Fibroblast of mammary gland (primary cell): ENCODE measurements at places on chromosomes 12 and 14.

GRCh38 chr14:61444215-61444768 is 122.9 kb downstream of the PRKCH start:
- no peak for DNase-seq

DNA sequence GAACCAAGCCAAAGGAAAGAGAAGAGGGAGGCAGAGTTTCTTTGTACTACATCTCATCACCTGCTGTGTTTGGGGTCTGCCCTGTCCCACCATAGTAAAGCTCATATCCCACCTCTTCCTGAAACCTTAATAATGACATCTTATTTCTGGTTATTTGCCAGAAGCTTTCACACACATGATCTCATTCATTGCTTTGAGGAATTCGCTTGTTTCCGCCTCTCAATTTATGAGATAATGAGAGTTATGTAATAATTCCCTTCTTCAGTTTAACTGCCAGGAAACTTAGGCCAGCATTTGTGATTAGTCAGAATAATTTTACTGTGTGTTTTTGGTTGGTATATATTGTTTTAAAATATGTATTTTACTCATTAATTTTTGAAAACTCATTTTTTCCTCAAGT is 205.2 kb downstream of the CACNA1C start:
- DNase-seq, result no peak

DNA sequence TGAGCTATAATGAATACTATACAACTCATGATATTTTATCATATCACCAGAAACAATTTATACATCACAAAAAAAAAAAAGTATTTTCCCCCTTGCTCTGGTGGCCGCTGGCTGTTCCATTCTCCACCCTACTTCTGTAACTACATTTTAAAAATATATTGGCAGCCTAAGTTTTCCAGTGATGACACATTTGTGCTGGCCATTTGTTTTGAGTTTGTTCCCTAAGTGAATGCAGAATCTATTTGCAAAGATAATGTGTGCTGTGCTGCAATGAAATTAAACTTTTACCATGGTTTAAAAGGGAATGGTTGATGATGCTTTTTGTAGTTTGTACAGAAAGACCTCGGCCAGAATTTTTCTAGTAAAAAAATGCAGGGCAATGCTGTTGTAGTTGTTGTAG is 1092.8 kb downstream of the TMTC2 start:
- no peak for DNase-seq

GRCh38 chr14:63573581-63573980 is 30.4 kb upstream of the PPP2R5E start:
- DNase-seq, result no peak

DNA sequence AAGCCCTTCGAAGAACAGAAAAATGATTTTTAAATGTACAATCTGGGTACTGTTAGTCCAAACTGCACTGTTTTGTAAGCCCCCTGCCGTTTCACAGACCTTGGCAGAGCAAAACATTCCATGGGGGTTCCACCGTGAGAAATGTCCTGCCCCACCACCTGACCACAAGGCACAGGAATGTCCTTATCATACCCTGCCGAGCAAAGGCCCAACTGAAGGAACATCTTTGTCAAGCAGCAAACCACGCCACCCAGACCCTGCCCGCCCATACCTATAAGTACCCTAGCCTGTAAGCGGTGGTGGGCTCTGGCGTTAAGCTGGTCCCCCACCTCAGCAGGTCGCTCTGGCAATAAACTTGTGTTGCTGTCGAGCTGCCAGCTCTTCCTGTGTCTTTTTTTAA is 181.6 kb upstream of the PZP start:
- DNase-seq, result no peak

- DNase-seq, result no peak
Observed at GRCh38 chr12:80582431-80582830, 125.0 kb upstream of the MYF6 start.

DNA sequence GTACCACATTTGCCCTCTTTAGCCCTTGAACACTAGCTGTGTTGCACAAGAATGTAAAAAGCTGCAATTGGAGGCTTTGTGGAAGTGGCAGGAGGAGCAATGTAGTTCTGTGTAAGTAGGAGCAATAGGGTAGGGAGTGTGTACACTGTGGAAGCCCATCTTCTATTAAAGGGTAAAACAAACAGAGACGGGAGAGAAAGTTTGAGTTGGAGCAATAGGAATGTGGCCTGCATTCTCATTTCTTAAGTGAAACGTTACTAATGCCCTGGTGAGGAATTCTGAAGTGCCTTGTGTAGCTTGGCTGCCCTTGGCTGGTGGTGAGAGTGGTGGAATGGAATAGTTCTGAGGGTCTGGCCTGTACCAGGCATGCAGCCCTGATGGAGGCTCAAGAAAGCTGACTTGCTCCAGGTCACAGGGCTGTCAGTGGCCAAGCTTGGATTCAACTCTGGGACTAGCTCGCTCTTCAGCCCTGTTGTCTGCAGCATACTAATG is 38.8 kb upstream of the ATP23 start:
- DNase-seq, result no peak

- peak; percentile 24 for DNase-seq
Observed at GRCh38 chr14:39267608-39268005, 33.9 kb downstream of the MIA2 start.

- DNase-seq, result no peak
Observed at GRCh38 chr12:28507033-28507432, 316.8 kb downstream of the CCDC91 start.

DNA sequence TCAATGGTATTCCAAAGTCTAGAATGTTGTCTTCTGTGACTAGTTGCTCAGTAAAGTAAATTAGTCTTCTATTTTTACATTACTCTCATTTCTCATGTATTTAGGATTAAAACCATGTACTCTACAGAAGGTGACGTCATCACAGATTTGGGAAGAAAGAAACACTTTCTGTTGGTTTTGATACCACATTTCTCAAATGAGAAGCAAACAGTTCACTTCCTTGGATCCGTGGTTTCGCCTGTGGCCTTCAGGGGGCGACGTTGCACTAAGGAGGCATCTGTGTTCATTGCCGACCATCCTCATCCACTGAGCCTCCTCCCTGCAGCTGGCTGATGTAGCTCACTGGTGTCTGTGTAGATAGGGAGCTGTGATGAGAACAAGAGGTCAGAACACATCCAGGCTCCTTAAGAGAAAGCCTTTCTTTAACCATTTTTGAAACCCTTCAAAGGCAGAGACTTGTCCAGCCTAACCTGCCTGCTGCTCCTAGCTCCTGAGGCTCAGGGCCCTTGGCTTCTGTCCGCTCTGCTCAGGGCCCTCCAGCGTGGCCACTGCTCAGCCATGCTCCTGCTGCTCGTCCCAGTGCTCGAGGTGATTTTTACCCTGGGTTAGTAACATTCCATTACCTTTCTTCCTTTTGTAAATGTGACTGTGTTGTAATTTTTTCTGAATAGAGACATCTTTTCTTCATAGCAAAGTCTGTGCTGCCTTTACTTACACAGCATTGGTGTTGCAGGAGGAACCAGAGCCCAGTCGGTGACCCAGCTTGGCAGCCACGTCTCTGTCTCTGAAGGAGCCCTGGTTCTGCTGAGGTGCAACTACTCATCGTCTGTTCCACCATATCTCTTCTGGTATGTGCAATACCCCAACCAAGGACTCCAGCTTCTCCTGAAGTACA is 220.6 kb upstream of the OR4E1 start:
- DNase-seq, result no peak

GRCh38 chr12:28190321-28191050 is at the start of gene CCDC91:
Gene CCDC91 (plus strand): TSS chr12:28190456. CDS start chr12:28257216, 66,760 bp downstream.
- peak; percentile 82 for DNase-seq

DNA sequence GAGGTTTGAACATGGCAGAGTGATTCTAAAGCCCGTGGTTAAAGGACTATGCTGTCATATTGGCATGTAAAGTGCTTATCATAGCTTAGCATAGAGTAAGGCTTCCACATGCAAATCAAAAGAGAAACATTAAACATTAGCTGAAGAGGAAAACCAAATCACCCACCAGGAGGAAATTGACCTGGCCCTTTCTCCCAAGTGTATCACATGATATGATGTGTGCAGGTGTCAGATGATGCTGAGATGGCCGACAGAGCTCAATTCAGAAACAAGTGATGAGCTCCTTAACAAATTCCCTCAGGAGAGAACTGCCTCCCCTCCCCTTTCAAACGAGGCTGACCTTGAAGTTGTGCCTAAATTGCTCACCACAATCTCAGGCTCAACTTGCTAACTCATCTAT is 217.1 kb upstream of the BTG1 start:
- no peak for DNase-seq
